ENCODE measurements at places on chromosomes 7 and 10.

- no peak for DNase-seq
These were observed 64.1 kb downstream of the MINDY3 start for GRCh38 chr10:15796098-15796759.

DNA sequence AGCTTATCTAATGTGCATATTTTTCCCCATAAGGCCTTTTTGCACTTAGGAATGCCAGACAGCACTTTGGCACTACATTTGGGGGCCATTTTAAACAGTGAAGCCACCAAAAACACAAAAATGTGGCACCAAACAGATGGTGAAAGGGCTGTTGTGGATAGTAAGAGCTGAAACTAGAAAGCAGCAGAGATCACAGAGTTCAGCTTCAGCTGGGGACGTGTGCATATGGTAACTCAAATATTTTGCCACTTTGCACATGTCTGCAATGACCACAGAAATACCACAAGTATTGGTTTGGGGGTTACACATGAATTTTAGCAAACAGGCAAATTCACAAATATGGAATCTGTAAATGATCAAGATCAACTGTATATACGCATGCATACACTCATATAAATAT lies 72.8 kb downstream of the PODXL start:
- no peak for DNase-seq

DNA sequence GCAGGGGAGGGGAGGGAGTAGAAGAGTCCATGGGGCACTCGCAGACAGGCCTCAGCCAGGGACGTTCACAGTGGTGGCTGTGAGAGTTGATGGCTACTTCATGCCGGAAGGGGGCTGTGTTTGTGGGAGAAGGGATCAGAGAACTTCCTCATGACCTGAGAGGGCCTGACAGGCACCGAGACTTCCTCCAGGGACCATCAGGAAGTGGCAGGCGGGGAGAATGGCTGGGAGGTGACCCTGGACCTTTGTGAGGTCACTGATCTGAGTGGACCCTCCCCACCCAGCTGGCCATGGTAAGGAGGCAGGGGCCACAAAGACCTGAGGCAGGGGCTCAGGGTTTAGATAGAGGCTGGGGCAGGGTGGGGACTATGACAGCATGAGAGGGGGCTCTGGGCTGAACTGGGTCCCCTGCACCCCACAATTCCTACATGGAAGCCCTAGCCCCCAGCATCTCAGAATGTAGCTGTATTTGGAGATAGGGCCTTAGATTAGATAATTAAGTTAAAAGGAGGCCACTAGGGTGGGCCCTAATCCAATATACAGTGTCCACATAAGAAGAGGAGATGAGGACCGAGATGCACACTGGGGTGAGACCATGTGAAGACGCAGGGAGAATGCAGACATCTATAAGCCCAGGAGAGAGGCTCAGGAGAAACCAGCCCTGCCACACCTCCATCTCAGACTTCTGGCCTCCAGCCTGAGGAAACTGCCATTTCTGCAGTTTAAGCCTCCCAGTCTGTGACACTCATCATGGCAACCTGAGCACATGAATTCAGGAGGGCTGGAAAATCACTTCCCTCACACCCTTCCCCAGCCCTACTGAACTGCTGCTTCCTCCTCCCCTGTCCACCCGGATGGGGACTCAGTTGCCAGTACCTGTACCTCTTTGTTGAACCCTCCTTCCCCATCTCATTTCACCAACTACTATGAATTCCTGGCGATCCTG lies 273.9 kb upstream of the ZNF32 start:
- DNase-seq = no peak

DNA sequence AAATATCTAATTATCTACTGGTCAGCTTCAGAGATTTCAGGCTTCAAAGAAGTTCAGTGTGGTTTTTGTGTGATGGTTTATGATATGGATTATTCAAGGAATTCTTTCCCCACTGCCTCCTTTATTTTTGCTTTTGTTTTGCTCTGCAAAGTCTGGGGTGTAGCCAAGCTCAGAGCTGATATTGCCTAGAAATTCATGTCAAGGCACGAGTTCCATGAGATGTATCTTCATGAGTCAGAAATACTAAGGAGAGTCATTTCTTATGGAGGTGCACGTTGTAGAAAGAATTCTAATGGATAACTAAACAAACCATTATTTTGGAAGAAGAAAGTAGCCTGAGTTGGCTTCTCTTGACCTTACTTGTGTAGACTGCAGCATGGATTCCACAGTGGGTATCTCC lies 37.4 kb downstream of the VIM start:
- no peak for DNase-seq

GRCh38 chr7:116970238-116970910 lies 17.1 kb downstream of the ST7 start:
- DNase-seq = no peak

DNA sequence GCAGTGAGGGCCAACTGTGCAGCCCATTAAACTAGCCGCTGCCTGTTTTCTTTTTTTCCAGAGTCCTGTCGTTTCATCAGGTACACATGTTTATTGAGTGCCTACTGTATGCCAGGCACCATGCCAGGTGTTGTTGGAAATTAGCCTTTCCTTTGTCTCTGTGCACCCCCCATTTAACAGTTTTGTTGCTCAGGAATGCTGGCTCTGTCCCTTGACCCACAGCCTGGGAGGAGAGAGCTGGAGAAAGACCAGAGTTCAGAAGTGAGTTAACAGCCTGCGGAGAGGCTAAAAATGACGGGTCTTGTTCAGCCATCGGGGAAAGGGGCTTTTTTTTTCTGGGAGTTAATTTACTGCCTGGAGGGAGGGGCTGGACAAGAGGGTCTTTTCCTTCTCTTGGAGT lies 1.3 kb downstream of the LRMDA start:
- no peak for DNase-seq

DNA sequence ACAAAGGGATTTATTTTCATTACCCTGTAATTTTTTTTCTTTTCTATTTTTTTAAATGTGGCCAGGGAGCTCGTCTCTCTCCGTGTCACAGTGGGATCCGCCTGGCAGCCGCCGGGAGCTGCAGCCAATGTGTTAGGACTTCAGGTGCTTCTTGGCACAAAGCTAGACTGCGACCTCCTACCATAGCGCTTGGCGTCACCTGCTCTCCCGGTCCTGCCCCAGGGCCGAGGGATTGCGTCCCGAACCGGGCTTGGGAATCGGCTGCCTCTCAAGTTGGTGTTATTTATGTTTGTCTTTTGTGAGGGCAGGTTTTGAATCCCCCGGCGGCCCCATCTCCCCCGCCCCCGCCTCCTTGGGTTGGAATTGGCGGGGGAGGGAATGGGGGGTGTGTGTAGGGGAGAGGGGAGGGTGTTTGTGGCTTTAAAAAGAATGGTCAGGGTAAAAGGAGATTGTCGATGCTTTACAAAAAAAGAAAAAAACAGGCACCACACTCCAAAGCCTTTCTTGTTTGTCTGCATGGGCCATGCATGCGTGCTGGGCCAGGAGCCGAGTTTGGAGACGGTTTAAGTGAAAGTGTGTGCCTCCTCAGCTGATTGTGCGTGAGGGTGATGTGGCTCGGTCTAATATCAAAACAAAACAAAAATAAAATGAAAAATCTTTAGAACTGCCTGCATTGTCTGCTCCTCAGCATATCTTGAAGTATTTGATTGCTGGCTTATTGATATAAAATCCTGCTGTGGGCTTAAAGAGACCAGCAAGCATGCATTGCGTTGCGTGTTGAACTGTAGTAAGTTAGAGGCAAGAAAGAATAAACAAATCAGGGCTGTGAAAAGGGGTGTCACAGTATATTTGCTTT lies 1.2 kb downstream of the PPP1R9A start:
- DNase-seq = peak; percentile 15

GRCh38 chr10:95451568-95452524 lies 109.3 kb downstream of the SORBS1 start:
- DNase-seq = no peak

DNA sequence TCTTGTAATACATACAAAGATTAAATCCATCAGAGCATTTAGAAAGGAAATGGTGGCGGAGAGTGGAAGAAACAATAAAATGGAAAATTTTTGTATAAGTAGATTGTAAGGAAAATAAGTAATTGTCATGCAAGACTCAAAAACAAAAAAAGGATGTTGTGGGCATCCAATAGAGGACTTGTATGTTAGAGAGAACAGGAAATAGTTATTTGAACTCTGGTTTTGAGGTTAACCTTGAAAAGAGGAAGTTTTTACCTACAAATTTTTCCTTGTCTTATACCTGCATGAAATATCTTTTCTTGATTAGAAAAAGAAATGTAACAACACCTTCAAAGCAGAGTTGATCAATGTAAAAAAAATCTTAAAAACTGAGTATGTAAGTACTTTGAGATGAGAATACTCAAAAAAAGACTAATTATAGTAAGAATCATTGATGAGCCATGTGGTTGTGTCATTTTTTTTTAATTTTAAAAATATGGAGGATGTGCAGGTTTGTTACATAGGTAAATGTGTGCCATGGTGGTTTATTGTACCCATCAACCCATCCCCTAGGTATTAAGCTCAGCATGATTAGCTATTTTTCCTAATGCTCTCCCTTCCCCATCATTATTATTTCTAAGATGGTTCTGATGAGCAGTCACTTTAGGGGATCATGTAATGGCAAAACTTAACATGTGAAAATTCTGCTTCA lies 11.9 kb downstream of the TMEM106B start:
- DNase-seq = no peak

DNA sequence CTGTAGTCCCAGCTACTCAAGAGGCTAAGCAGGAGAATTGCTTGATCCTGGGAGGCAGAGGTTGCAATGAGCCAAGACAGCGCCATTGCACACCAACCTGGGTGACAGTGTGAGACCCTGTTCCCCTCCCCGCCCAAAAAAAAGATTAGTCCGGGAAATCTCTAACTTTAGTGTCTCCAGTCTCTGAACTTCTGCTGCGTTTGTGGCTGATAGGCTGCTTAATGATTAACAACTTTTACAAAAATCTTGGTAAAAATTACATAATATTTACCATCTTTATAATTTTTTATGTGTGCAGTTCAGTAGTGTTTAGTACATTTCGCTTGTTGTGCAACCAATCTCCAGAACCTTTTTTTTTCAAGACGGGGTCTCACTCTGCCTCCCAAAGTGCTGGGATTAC lies 9.7 kb upstream of the PLAU start:
- DNase-seq = no peak

GRCh38 chr10:123835575-123835974 lies 56.0 kb downstream of the CPXM2 start:
- DNase-seq = no peak

All from astrocyte of the cerebellum (primary cell).